ENCODE measurements at places on chromosomes 3 and 15.

GRCh38 chr3:152127058-152127457 is 141.7 kb upstream of the MBNL1 start:
- DNase-seq = no peak

GRCh38 chr3:159139326-159139725 is 337.5 kb downstream of the MFSD1 start:
- no peak for DNase-seq

DNA sequence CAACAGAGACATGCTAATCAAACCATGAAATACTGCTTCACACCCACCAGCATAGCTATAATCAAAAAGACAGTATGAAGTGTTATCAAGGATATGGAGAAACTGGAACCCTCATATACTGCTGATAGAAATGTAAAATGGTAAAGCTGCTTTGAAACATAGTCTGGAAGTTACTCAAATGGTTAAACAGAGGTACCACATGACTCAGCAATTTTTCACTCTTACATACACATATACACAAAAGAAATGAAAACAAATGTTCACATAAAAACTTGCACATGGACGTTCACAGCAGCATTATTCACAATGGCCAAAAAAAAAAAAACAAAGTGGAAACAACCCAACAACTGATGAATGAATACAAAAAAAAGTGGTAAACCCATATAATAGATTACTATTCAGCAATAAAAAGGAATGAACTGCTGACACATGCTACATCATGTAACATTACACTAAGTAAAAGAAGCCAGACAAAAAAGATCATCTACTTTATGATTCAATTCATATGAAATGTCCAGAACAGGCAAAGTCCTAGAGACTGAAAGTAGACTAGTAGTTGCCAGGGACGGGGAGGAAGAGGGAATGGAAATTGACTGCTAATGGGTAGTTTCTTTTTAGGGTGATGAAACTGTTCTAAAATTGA is 23.2 kb downstream of the ZNF148 start:
- DNase-seq = peak; percentile 48

DNA sequence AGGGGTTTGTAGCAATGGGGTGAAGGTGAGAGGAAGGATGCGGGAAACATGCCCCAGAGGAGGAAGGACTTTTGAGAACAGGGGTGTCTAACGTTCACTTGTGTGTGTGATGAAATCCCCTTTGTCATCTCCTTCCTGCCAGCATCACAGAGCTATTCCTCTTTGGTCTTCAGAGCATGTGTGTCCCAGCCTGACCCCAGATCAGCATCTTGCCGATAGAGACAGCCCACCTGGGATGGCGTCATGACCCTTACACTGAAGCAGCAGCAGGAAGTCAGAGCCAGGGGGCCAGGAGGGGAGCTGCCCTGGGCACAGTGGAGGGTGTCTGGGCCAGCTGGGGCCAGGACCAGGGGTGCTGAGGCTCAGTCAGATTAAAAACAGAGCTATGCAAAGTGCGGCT is 29.9 kb upstream of the GRIP2 start:
- DNase-seq = no peak

GRCh38 chr15:95290176-95290974 is 1040.1 kb upstream of the NR2F2 start:
- no peak for DNase-seq

DNA sequence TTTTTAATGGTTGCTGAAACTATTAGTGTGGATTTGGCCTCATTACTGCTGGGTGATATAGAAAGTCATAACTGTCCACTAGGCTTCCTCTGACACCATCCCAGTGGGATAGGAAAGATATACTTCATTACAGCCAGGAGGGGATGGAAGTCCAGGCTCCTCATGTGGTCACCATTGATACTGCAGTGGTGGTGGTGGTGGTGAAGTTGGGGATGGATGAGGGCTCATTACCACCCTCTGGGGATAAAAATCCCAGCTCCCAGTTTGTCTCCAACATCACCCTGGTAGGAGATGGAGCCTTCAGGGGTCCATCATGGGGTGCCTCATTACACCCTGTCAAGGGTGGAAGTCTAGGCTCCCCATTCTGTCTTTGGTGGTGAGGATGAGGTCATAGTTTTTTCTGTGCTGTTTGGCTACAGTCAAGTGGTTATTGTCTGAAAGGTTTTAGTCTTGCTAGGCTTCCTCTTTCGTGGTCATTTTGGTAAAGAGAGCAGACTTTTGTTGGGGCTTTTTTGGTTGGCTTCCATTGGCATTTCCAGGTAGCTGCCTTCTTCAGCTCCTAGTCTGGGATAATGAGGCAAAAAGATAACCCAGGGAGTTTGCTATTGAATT is 30.1 kb upstream of the FILIP1L start:
- DNase-seq = no peak

DNA sequence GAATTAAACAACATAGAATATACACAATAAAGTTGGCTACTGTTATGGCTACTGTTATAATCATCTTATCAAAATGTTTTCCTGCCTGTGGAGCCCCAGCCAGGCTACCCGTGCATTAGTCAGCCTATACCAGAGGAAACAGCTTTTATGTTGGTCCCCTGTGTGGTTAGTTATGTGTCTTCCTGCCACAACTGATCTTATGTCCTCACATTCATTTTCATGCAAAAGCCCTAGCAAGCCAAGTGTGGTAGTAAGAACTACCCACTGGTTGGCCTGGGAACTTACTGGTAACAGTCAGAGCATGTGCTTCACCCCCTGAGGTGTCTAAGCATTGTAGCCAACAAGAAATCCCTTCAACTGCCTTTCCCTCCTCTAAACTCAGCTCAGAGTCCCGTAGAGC is 21.8 kb downstream of the MGLL start:
- DNase-seq = no peak

- no peak for DNase-seq
These were observed 89.9 kb upstream of the P3H2 start for GRCh38 chr3:190210608-190211007.

GRCh38 chr15:29743475-29743874 is 78.8 kb downstream of the TJP1 start:
- DNase-seq = no peak

- no peak for DNase-seq
These were observed 23.1 kb downstream of the ISG20 start for GRCh38 chr15:88661761-88662556.

- DNase-seq = peak; percentile 72
These were observed 690.8 kb upstream of the ARPP21 start for GRCh38 chr3:34948517-34948916.

DNA sequence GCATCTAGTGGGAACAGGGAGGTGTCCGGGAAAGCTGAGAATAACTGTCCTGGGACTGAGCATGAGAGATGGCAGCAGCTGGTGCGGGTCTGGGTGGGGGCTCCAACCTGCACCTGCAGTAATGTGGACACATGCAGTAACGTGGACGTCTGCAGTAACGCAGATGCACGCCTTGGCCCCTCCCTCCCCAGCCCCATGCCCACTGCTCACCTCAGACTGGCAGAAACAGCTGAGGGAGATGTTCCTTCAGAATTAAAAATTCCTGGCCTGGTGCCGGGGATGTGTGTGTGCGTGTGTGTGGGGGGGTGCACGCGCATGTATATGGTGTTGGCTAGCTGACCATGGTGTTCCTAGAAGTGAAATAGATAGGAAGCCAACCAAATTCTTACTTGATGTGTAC is 86.7 kb upstream of the OXTR start:
- no peak for DNase-seq

DNA sequence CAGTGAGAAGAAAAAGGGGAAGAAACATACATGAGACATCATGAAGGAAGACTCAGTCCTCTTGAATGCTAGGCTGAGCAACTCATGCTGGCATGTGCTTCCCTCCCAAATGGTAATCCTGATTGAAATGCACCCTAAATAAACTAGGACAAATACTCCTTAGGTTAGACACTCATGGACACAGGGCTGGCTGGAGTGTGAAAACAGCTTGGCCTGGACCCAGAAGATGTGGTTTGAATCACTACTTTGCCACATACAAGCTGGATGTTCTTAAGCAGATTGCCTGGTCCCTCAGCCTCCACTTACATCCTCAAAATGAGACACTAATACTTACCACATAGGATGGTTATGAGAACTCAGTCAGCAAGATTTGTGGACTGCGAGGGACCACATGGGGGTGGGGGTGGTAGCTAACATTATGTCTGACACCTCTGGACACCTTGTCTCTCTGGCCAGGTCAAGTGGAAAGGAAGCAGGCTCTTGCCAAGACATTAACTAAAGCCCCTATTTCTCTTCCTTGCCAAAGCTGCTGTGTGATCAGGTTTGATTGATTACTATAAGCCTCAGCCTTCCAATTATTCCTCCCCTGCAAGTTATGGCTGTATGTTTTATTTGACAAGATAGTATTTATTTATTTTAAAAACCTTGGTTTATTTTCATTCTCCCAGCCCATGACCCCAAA is 138.9 kb upstream of the SLC7A14 start:
- peak; percentile 49 for DNase-seq

- DNase-seq = no peak
These were observed 607.5 kb upstream of the AGTR1 start for GRCh38 chr3:148090156-148090555.

GRCh38 chr15:55343168-55343567 is 24.1 kb downstream of the PIGB start:
- DNase-seq = no peak

GRCh38 chr3:98945101-98945524 is 43.6 kb upstream of the DCBLD2 start:
- DNase-seq = peak; percentile 45

GRCh38 chr3:188037965-188038581 is 115.9 kb upstream of the LPP start:
- no peak for DNase-seq

DNA sequence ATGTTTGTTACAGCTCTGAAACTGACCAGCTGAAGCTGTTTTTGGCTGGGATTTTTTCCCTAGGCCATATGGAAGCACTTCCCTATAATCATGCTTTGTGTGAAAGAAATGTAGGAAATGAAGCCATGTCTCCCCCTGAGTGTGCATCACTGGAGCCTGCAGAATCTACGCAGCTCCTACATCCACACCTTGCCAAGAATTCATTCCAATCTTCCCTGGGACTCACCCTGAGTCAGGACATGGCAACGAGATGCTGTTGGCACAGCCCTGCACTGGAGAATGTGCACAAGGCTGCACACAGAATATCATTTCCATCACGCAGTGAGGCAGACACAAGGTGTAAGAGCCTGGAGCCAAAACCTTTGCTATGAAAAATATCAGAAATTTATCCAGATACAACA is 189.5 kb downstream of the ADAMTSL3 start:
- DNase-seq = peak; percentile 92

DNA sequence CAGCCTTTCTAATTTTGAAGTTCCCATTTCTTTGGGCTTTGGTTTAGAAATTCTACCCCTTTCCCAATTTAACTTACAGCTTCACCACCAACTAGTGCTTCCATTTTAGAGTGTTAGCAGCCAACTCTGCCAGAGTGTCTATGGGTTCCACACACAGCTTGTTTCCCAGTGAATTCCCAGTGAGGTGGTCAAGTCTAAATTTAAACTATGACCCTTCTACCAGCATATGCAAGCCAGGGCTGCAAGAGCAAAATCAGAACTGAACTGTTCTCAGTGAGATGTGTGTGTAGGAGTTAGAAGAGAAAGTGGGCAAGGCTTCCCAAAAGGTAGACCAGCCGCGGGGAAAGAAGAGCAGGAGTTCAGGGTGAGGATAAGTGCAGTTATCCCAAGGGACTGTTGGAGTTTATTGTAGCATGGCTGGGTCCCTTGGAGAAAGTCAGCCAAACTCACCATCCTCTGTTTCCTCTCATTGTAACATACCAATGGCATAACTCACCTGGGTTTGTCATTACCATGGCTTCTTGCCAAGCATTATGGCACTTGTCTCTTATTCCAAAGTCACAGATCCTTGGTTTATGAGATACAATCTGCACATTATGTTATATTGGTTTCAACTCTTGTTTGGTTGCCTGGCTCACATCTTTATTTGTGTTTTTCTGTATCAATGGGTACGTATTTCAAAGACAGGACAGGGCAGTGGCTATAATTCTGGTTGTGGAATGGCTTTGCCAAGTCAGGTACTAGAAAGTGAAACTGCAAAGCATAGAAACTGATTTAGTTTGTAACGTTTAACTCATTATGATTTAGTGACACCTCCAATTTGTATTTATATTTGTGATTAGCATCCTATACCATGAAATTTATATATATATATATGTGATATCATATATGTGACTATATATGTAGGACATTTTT is 130.2 kb upstream of the UMPS start:
- DNase-seq = no peak

GRCh38 chr3:61848885-61849284 is 287.5 kb downstream of the PTPRG start:
- peak; percentile 97 for DNase-seq

GRCh38 chr15:62920682-62921502 is 121.7 kb upstream of the TPM1 start:
- DNase-seq = peak; percentile 81

DNA sequence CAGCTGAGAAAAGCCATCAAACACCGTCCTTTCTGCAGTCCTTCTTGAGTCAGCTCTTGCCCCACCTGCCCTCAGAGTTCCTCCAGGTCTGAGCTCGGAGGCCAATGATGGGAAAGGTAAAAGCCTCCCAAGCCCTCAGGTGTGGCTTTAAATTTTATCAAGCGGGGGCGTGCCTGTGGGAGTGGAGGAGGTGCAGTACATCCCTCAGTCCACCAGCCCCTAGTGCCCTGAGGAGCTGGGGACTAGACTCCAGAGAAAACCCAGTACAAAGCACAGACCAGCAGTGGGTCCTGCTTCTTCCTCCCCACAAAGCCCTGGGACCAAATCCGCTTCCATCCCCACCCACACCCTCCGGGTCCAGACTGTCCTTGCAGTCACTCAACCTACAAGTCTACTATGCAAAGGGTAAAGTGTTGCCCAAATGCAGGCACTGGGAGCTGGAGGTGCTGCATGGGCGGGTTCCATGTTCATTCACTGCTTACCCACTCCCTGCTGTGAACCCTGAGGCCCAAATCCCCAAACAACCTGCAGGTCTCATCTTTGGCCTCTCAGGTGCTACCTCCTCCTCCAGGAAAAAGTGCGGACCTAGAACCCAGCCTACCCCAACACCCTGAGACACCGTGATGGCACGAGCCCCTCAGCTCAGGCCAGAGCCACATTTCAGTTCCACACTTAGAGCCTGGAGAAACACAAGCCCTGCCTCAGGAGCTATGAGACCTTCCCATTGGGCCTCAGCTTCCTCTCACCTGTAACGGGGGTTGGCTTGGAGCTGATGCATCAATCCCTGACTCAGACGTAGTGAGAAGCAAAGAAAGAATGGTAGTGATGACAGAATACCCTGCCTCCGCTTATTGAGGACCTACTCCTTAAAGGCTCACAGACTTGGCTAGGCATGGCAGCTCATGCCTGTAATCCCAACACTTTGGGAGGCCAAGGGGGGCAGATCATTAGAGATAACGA is 2.4 kb downstream of the PFKFB4 start:
- no peak for DNase-seq

GRCh38 chr3:143536817-143537535 is 311.3 kb downstream of the SLC9A9 start:
- DNase-seq = peak; percentile 75

Measured in fibroblast of pulmonary artery (primary cell).